ENCODE measurements at places on chromosomes 4 and X.
A peak's percentile ranks its signal among the peaks of the same experiment; 100 is the strongest.

DNA sequence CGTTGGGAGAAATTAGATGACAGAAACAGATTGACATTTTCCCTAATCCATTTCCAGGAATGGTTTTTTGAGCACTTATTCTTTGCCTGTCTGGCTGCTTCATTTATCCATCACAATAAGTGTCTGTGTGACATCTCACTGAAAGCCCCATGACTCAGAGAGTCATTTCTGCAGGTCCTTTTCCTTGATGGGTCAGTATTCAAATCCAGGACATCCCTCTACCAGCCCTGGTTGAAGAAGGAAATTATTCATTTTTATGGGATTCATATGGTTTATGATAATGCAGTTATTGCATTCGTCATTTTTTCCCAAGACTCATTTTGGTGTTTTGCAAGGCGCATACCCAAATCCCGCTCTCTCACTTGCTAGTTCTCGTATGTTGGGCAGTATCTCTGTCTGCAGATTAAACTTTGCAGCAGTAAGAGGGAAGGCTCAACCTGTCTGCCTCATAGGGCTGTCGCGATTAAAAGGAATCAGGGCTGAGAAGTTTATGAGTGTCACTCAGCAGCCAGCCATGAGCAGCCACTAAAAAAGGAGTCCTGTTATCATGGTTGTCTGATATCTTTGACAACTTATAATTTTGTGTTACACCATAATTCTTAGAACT is 44.0 kb downstream of the GYG2 start:
- DNase-seq: no peak

- no peak for DNase-seq
Measured at GRCh38 chrX:79138658-79139241, 5.7 kb upstream of the GPR174 start.

- no peak for DNase-seq
Measured at GRCh38 chrX:129593137-129593536, 53.1 kb downstream of the OCRL start.

GRCh38 chrX:107738272-107738671 is 37.3 kb downstream of the TSC22D3 start:
- no peak for DNase-seq

- DNase-seq: no peak
Measured at GRCh38 chrX:133555782-133556458, 140.6 kb upstream of the GPC4 start.

DNA sequence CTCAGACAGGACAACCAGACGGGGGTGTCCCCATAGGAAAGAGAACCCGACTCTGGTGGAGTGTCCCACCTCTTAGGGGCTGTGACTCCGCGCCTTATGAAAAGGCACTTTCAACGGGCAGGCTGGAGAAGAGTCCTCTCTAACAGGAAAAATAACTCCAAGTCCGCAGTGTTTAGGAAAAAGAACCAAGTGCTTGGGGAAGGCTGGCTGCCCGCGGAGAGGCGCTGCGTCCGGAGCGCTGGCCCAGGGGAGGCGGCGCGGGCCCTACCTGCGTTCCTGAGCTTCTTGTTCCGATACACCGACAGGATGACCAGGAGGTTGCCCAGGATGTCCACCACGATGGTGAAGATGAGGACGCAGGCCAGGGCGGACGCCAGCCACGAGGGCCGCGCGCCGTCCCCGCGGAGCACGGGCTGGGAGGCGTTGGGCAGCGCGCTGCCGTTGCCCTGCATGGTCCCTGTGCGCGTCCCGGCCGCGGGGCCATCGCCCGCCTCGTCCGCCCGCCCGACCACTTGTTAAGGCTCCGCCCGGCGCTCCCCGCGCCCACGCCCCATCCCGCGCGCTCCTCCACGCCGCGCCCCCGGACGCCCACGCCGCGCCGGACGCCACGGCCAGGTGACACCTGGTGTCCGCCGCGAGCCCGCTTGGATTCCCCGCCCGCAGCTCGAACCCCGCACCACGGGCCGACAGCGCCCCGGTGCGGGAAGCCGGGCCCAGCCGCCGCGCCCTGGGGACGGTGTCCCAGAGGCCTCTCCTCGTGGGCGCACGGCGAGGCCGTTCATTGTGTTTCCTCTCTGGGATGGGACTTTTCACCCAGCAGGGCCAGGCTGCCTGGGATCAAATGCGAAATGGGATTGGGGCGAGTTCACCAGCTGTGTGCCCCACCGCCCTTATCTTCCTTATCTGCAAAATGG is at the start of gene MTNR1A:
Gene MTNR1A, minus strand, starts transcription at position 654 of the 914 bp plus-strand sequence. Its CDS starts 202 bp downstream, at position 452.
- no peak for DNase-seq

DNA sequence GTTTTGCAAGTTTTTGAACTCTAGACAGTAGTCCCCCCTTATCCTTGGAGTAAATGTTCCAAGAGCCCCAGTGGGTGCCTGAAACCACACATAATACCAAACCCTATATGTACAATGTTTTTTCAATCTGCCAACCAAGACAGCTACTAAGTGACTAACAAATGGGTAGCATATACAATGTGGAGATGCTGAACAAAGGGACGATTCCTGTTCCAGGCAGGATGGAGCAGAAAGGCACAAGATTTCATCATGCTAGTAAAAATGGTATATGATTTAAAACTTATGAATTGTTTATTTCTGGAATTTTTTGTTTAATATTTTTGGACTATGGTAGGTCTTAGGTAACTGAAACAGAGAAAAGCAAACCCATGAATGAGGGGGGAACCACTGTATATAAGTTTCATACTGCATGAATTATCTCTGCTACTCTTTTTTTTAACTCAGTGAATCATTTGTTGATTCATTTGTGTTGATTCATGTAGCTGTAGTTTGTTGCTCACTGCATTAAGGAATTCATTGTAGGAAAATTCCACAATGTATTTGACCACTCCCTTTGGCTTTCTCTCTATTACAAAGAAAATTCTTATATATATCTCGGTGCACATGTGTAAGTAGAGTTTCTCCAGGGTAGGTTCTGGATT is 21.9 kb upstream of the ANXA3 start:
- no peak for DNase-seq

DNA sequence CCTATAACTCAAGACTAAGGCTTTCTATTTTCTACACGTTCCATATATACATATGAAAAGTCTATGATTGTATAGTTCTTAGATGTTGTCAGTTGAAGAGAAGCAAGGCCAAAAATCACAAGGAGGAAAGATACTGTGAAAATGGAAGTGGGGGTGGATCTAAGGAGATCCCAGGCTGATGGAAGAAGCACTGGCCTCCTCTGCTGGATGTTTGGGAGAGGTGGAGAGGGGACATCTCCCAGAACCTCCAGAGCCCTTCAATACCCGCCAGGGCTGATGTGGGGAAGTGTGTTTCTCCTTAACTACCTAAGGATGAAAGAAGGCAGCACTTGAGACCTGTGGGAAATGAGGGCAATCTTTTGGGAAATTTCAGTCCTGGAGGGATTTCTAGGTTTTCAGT is 67.4 kb downstream of the RASGEF1B start:
- peak; percentile 70 for DNase-seq

DNA sequence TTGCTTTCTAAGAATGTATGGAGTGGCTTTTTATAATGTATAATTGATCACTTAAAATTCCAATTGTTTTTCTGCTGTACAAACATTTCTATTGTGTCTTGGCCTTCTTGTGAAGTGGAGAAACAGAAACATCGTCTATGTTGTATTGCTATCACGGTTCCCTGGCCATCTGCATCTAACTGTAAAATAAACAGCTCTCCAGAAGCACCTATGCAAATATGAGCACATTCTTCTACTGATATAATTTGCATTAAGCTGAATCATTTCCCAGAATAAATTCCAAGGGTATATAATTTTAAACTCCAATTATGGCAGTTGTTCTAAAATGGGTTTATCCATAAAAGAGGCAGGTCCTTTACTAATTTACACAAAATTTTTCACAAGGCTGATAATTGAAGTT is 261.6 kb upstream of the STS start:
- DNase-seq: no peak

DNA sequence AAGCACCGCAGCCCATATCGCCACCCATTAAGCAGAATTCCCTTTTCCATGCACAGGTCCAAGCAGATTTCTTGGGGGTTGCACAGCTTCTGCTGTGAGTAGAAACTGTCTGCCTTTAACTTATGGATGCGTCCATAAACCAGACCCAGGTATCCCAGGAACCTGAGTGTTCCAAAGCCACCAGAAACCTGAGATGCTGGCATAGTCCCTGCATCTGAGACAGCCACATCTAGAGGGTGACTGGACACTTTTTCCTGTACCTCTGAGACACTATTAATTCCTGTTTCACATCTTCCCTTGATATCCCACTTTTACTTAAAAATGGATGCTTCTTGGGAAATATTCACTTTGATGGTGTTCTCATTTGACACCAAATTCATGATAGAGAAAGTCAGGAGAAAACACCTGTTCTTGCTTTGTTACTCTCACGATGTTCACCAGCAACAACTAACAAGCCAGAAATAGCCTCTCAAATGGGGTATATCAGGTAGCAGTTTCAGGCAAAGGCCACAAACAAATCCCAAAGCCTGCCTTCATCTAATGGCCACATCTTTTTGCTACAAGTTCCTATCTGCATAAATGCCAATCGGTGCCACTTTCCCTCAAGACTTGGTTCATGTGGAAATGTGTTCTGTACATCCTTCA is 45.5 kb upstream of the PRDX4 start:
- DNase-seq: no peak

- DNase-seq: no peak
Measured at GRCh38 chr4:20904966-20905365, 204.7 kb downstream of the PACRGL start.

GRCh38 chrX:9917861-9918260 is 49.3 kb upstream of the CLDN34 start:
- DNase-seq: no peak

- DNase-seq: no peak
Measured at GRCh38 chr4:138104284-138104680, 137.9 kb downstream of the SLC7A11 start.
